A549 (cell line): ENCODE measurements at places on chromosomes 7 and 10. TPM values are rescaled to one million over a fixed set of nuclear protein-coding genes. Genes with fewer than 3 reads are reported as not detected.

Gene EPO
- not detected in 3 replicates for polyA plus RNA-seq

Gene ASB10
- not detected in 3 replicates for polyA plus RNA-seq

Gene ATAD1
- polyA plus RNA-seq, result 30.0 to 32.3 TPM (median 32.3 TPM) in 3 replicates

Gene AKR1C4
- polyA plus RNA-seq, result 0.37 to 0.58 TPM (median 0.54 TPM) in 3 replicates

Gene CPXM2
- polyA plus RNA-seq, result not detected in 3 replicates

GRCh38 chr10:8041992-8042720 lies 12.3 kb upstream of the GATA3 start:
- DNase-seq, result no peak

DNA sequence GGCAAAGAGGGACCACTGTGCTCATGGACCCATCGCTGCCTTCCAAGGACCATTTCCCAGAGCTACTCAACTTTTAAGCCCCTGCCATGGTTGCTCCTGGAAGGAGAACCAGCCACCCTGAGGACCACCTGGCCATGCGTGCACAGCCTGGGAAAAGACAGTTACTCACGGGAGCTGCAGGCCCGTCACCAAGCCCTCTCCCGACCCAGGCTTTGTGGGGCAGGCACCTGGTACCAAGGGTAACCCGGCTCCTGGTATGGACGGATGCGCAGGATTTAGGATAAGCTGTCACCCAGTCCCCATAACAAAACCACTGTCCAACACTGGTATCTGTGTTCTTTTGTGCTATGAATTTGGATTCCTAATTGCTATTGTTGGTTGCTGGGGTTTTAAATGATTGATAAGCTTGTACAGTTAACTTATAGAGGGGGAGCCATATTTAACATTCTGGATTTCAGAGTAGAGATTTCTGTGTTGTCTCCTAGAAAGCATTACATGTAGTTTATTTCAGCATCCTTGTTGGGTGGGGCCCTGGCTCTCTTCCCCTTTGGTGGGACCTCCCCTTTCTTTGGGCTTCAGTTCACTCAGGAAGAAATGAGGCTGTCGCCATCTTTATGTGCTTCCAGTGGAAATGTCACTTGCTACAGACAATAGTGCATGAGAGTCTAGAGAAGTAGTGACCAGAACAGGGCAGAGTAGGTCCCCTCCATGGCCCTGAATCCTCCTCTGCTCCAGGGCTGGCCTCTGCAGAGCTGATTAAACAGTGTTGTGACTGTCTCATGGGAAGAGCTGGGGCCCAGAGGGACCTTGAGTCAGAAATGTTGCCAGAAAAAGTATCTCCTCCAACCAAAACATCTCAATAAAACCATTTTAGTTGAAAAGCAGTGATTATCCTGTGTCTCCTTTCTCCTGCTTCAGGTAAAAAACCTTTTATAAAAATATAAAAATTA lies 19.4 kb downstream of the LAT2 start:
- DNase-seq, result no peak

GRCh38 chr10:80463868-80464267 lies 9.8 kb downstream of the TSPAN14 start:
- DNase-seq, result no peak

GRCh38 chr7:75625868-75626267 lies 112.9 kb downstream of the HIP1 start:
- DNase-seq, result no peak

DNA sequence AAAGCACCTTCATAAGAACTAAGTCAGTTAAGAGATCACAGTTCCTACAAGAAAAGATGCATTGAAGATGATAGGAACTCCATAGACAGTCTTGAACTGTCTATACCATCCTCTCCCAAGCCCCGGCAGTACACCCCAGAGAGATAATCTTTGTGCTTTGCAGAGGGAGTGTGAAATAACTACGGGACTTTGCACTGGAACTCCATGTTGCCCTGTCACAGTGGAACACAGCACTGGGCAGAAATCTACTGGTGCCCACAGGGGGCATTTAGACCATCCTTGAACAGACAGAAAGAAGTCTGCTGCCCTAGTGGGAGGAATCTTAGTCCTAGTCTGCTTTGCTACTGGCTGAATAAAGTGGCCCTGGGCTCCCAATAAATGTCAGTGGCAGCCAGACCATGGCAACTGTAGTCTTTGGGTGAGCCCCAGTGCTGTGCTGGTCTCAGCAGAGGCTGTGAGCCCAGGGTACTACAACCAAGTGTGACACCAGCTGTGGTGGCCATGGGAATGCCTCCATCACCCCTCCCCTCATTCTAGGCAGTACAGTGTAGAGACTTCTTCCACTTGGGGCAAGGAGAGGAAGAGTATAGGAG lies 107.7 kb upstream of the TMEM168 start:
- no peak for DNase-seq

DNA sequence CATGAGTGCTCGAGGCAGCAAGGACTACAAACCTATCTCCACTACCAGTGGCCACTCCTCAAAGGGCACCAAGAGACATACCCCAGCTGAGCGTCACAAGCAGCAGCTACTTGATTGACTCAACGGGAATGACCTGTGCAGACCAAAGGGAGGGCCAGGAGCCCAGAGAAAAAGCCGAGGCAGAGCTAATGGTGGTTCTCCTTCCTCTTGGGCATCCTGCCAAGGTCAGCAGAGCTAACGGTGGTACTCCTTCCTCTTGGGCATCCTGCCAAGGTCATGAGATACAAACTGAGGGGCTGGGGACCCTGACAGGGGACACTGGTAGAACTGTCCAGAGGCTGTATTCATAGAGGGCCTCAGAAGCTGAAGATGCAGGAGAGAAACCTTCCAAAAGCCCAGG lies 60.4 kb downstream of the FAM53B start:
- DNase-seq, result no peak

DNA sequence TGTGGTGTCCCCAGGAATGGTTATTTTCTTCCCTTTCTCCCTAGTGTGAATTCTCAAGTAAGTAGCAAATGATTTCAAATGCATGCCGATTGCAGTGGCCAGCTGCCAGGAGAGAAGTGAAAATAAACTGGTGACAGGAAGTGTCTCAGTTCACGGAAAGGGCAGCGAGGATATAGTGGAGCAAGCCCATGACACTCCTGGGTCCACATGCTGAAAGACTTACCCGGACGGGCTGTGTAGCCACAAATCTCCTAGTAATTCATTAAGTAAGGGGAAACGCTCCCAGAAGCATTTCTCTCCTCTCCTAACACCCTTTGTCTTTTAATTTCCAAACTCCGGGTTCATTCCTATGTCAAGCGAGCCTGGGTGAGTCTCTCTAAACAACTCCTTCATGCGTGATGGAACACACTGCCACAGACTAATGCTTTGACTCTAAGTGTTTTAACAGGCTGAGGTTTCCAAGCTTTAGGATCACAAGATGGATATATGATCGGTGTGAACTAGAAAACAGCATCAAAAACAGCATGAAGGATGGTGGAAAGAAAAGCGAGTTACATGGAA lies 125.6 kb downstream of the CYP26A1 start:
- DNase-seq, result no peak

DNA sequence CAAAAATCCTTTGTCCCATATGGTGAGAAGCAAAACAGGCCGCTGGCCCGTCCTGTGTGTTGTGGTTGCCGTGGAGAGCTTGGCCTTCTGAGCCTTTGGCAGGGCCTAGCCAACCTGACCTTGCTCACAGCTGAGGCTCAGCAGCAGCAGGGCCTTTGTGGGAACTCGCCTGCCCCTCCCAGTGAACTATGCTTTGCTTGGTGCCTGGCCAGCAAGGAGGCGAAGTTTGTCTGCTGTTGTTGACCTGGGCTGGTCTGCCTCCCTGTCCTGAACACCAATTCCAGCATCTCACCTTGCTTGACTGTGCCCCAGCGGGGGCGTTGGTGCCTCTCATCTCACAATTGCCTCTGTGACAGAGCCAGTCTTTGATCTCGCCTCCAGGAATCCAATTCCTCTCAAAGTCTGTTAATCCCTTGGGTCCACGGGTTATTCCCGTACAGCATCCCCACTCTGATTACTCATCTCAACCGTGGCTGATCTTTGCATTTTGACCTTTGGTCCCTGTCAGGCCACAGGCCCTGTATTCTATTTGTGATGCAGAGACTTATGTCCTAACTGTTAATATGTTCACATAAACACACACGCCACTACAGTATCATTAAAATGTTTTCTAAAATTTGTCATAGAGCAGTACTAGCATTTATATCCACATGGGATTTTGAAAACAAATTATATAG lies 22.6 kb downstream of the EPDR1 start:
- peak; percentile 77 for DNase-seq

GRCh38 chr10:128723631-128724205 lies 597.5 kb upstream of the MKI67 start:
- DNase-seq, result no peak

DNA sequence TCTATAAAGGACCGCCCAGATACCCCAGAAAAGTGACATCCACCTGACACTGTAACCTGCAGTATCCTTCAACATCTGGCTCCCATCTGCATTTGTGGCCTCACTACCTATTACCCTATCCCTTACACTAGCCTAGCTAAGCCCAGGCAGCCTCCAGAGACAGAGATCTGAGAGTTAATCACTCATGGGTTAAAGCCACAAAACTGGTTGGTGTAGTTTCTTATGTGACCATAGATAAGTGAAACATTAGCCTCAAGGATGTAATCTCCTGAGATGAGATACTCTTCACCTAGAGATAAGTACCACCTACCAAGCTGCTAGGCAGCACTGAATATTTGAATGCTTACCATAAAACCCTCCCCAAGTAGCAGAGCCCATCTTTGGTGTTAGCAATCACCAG lies 35.4 kb downstream of the CTTNBP2 start:
- no peak for DNase-seq

DNA sequence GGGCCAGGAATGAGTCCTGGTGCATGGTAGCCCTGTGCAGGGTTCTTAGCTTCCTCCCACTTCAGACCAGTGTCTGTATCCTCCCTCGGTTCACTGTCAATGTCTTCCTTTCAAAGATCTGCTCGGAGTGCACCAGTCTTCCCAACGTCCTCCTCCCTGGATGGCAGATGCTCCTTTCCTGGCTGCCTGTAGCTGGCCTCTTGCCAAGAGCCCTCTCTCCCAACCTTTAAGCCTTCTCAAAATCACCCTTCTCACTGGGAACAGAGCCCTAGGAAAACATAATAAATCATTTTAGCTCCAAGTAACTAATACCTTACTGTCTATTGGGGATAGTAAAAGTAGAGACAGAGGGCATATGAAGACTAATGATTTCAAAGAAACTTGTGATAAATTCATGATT lies 490.6 kb downstream of the CCSER2 start:
- DNase-seq, result no peak

GRCh38 chr7:138796038-138796615 lies 1.7 kb upstream of the TMEM213 start:
- DNase-seq, result no peak

- no peak for DNase-seq
Observed at GRCh38 chr10:115028419-115028818, 64.7 kb upstream of the ATRNL1 start.
